ENCODE measurements at places on chromosomes 16 and 17.

GRCh38 chr17:30218799-30219198 is 16.7 kb downstream of the SLC6A4 start:
- DNase-seq, result no peak

- DNase-seq, result no peak
These were observed 45.7 kb downstream of the AATF start for GRCh38 chr17:36994438-36994837.

DNA sequence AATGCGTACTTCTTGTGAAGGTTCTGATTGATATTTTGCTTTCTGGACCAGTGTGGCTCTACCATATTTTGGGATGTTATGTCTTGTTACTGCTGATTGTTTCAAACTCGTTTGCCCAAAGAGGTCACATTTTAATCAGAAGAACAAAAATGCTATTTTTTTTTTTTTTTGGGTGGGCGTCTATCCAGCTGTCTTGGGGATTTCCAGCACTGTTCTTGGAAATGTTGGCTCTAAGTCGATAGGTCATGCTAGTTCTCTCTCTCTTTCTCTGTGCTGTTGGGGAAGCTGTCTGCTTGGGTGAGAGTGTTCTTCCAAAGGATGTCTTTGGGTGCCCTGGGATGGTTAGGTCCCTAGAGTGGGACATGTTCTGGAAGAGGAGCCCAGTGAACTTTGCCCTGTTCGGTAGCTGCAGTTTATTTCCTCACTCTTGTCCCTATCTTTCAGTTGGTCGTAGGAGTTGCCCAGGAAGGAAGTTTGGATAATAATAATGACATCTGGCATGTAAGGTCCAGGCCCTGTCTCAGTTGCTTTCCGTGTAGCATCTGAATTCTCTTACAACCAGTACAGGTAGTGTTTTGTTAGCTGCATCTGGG is 2.9 kb downstream of the IRF8 start:
- no peak for DNase-seq

- no peak for DNase-seq
These were observed 14.4 kb downstream of the NLRC5 start for GRCh38 chr16:57003439-57004386.

DNA sequence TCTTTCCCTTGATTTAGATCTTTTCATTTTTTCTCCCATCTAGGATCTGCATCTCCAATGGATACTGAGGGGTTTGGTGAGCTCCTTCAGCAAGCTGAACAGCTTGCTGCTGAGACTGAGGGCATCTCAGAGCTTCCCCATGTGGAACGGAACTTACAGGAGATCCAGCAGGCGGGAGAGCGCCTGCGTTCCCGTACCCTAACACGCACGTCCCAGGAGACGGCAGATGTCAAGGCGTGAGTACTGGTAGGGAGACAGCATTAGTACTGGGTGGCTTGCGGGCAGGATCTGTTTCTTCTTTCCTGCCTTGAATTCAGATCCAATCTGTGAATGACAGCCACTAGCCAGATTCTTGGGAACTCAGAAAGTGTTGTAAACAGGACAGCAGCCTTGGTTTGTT is 18.3 kb downstream of the NUP93 start:
- no peak for DNase-seq

Data from stimulated activated CD4-positive, alpha-beta T cell treated with anti-CD3 and anti-CD28 coated beads, Interleukin-2, amount 100 ng/mL, for 48 hours (primary cell).